Fibroblast of skin of left quadriceps (primary cell): ENCODE measurements at places on chromosomes 4 and X.

DNA sequence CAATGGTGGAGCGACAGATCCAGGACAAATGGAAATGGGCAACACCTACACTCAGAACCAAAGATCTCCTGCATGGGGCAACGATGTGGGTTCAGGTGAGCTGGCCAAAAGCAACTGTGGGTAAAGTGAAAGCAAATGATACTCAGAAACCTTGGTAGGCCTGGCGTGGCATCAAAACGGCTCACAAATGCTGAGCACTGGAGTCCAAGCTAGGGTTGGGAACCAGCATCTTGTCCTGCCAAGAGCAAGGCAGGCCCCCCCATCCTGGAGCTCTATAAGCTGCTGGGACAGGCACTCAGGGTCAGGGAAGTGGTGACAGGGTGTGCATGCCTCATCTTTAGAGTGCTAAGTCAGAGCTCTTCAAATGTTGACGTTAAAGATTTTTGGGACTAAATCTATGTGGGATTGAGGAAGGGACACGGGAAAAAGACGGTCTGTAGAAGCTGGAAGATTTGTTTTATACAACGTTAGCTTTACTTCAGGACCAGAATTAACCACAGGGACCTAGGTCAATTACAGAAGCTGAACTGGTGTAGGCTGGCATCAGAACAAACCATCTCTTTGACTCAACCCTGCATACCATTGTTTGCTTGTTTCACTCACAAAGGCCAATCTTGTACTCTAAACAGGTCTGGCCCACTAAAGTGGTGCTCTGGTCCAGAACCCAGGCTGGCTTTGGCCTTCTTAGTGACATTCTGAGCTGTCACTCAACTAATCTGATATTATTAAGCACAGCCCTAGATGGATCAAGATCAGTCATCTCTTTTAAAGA lies 10.7 kb downstream of the ATP8A1 start:
- DNase-seq = no peak

DNA sequence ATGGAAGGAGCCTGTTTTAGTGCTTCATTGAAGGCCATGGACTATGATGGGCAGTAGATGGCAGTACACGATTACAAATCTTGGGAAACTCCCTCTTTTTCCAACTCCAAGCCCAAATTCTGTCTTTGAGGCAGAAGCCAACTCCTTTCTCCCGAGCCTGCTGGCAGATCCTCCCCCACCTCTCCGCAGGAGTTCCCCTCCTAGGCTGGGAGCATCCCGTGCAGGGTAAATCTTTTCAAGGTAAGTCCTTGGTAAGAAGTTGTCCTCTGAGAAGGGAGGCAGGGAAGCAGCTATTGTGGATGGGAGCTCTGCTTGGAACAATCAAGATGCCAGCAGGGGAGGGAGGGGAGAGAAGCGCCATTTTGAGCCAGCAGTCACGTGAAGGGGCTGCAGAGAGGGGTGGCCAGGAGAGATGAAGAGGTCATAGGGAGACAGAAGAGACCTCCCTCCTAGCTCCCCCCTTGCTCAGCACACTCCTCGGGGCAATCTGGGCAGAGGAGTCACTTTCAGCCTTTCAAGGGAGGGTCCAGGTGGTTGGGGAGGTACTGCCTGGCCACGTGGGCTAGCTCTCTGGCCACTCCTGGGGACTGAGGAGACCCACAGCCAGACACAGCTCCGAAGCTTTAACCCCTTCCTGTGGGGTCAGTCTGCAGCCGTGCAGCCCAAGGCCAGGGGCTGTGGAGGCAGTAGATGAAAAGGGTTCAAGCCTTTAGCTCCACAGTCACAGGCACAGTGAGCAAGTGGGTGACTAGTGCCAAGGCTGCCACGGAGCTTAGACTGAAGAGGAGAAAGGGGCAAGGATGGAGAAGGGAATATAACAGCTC lies 9.6 kb downstream of the CC2D2A start:
- peak; percentile 79 for DNase-seq

- no peak for DNase-seq
These were observed 24.4 kb downstream of the TRIM2 start for GRCh38 chr4:153228512-153229140.

- no peak for DNase-seq
These were observed 38.8 kb downstream of the MGARP start for GRCh38 chr4:139241086-139241783.

- no peak for DNase-seq
These were observed 10.2 kb downstream of the PDGFC start for GRCh38 chr4:156961196-156962057.

DNA sequence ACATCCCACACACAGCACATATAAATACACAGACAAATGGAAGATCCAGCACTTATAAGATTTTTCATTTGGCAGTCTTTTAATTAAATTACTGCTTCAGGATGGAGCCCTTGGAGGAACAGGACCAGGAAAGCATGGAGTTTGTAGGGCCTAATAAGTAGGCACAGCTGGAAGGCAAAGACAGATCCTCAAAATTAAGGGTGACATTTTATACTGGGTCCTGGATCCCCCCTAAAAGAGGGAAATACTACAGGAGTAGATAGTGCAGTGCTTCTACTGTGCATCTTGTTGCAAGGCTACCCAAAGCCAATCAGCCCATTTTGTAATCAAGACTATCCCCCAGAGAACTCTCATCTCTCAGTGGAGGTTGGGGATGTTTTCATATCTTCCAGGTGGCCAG lies 1860.7 kb upstream of the PCDH10 start:
- no peak for DNase-seq

- no peak for DNase-seq
These were observed 82.6 kb downstream of the FHDC1 start for GRCh38 chr4:153018684-153019083.

GRCh38 chr4:87971866-87972265 lies 3.6 kb upstream of the SPP1 start:
- DNase-seq = no peak

GRCh38 chrX:30010471-30010870 lies 204.9 kb upstream of the MAGEB2 start:
- no peak for DNase-seq

DNA sequence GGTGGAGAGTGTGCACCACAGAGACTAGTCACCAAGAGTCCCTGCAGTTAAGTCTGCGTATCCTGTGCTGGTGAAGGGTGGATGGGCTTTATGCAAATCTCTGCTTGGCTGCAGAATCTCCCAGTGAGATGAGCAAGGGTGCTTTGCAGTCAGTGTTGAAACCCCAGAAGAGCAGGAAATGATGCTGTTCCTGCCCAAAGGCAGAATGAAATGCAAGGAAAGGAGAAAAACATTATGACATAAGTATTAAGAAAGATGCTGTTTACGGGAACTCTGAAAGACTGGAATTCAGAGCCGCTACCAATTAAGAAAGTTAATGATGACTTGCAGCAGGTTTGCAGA lies 25.4 kb upstream of the ACSL1 start:
- no peak for DNase-seq

DNA sequence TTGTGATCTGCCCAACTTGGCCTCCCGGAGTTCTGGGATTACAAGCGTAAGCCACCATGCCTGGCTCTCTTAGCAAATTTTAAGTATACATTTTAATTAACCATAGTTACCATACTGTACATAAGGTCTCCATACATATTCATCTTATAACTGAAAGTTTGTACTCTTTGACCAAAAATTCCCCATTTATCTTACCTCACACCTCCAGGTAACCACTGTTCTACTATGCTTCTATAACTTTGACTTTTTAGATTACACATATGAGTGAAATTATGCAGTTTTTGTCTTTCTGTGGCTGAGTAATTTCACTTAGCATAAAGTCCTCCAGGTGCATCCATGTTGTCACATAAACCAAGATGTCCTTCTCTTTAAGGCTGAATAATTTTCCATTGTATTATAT lies 17.4 kb downstream of the C4orf51 start:
- DNase-seq = no peak
